ENCODE measurements at places on chromosomes 13 and 19. TPM values are rescaled to one million over a fixed set of nuclear protein-coding genes. Genes with fewer than 3 reads are reported as not detected.
A peak's percentile ranks its signal among the peaks of the same experiment; 100 is the strongest.

GRCh38 chr19:1307320-1307719 is 21.6 kb downstream of the EFNA2 start:
- DNase-seq: no peak

- no peak for DNase-seq
These were observed 22.1 kb downstream of the ARID3A start for GRCh38 chr19:947707-948539.

DNA sequence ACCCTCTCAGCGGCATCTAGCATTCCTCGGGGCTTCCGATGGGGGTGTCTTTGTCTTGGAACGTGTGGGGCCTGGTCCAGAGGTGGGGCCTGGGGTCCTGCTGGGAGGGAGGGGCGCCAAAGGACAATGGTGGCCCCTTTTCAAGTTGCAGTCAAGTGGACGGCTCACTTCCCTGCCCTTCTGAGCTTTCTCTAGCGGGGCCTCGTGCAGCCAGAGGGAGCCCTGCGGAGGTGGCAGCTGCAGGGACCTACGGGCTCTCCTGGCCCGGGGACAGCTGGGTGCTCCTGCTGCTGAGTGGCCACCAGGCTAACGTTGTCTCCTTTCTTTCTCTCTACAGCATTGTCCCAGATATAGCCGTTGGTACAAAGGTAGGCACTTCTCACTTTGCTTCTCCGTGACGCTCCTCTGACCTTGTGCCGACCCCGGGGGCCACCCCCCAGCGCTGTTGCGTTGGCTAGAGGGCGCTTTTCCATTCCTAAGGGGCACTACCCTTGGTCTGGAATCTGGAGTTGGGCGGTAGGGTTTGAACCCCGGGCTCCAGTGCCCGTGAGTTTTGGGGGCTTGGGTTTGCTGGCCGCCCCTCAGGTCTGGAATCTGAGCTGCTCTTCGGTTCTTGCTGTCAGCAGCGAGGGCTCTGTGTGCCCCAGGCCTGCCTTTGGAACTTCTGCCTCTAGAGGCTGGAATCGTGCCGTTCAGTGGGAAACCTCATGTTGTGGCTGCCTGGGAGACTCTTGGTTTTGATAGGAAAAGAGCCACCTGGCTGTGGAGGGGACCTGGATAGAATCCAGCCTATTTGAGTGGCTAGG is 2.0 kb downstream of the PTBP1 start:
- DNase-seq: no peak

GRCh38 chr19:45045671-45046353 is 7.0 kb downstream of the CLASRP start:
- DNase-seq: no peak

Gene SHISA7
- 0.23 TPM for polyA plus RNA-seq

GRCh38 chr19:8512115-8512967 is 1.6 kb downstream of the ZNF414 start:
- DNase-seq: no peak

Gene SLC46A3
- polyA plus RNA-seq: 1.5 TPM

DNA sequence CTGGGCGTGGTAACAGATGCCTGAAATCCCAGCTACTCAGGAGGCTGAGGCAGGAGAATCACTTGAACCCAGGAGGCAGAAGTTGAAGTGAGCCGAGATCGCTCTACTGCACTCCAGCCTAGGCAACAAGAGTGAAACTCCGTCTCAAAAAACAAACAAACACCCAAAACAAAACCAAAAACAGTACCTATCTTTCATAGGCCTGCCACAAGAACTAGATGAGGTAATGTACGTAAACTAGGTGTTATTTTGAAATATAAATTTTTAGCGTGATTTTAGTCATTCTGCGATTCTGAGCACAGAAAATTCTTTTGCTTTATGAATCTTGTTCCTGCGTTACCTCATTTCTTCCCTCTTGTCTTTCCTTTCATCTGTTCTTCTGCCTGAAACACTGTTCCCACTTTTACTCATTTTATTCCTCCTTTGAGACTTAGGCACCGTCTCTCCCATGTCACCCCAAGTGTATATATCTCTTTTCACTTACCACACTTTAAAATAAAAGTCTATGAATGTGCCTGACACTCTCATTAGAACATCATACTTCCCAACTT is 238.2 kb upstream of the HTR2A start:
- no peak for DNase-seq

- DNase-seq: no peak
These were observed 179.1 kb downstream of the ZNF536 start for GRCh38 chr19:30551271-30551670.

Gene ZNF429
- 26.7 TPM for polyA plus RNA-seq

Gene NCAN
- polyA plus RNA-seq: 0.09 TPM

Gene MED4
- 68.4 TPM for polyA plus RNA-seq

DNA sequence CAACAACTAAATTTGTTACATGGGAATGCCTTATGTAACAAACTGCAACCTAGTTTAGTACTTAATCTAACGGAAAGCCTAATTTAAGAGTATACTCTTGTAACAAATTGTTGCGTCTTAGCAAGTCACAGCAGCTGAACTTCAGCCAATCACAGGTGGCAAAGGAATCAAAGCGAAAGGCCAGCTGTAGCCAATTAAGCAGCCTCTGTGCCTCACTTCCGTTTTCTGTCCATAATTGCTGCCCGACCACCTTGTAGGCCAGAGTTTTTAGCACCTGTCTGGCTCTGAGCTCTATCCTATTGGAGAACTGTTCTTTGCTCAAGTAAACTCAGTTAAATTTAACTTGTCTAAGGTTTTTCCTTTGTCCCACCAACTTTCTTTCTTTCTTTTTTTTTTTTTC is 18.1 kb upstream of the HSPH1 start:
- DNase-seq: no peak

GRCh38 chr13:39417131-39417530 is 185.9 kb downstream of the LHFPL6 start:
- no peak for DNase-seq

GRCh38 chr19:1082165-1082927 is 12.8 kb downstream of the POLR2E start:
- DNase-seq: no peak

DNA sequence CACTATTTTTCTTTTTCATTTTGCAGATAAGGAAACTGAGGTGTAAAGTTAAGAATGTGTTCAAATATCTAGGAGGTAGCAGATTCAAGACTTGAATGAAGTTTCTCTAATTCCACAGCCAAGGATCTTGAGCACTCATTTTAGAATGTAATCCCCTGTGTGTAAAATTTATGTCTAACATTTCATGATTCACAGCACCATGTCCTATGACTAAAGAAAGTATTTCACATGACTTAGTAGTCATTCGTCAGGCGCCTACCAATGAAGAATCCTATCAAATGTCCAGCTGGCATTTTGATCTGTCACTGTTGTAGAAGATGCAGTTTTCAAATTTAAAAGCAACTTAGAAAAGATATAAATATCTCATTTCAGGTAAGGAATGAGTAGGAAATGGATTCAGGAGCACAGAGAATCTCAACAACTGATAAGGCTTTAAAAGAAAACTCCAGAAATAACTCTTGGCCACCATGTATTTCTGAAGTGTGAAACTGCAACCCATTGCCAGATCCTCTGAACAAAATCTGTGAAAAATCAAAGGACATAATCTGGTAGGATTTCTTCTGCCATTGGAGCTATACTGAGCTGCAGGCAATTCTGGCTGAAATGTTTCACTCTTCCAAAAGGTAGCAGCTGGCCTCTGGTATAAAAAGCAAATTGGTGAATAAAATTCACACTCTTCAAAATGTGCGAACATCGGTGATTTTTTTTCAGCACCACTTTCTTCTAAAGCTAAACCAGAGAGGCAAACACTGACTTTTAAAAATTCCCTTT is 92.2 kb downstream of the DCLK1 start:
- DNase-seq: no peak

Gene GJB2
- 0.33 TPM for polyA plus RNA-seq

Gene MUC16
- under 0.01 TPM for polyA plus RNA-seq

DNA sequence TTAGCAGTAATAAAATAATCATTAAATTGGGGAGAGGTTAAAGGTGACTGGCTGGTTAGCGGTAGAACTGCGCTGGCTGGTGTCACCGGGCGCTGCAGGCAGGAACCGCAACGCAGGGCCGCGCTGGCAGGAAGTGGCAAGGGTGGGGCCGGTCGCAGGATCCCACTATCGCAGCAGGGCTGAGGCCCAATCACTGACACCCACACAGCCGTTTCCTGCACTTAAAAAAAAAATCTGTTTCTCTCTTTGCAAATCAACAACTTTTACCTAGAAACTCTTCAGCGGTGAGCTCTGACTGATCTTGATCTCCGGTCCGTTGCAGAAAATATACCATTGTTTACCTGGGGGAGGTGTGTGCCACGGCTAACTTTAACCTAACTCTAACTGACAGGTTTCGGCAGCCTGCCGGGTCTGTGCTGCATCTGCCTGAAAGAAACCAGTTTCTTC is 46.9 kb downstream of the KLF2 start:
- no peak for DNase-seq

- no peak for DNase-seq
These were observed 32.9 kb downstream of the SERTM1 start for GRCh38 chr13:36706755-36707154.

Gene NEK5
- 6.0 TPM for polyA plus RNA-seq

GRCh38 chr13:111516712-111517640 is 196.5 kb downstream of the TEX29 start:
- no peak for DNase-seq

- no peak for DNase-seq
These were observed 747.8 kb downstream of the EFNB2 start for GRCh38 chr13:105787632-105788031.

- no peak for DNase-seq
These were observed 23.1 kb downstream of the SIAH3 start for GRCh38 chr13:45828256-45828968.

Gene VSTM2B
- polyA plus RNA-seq: not detected

- DNase-seq: no peak
These were observed 120.0 kb downstream of the ITGBL1 start for GRCh38 chr13:101572456-101572855.

DNA sequence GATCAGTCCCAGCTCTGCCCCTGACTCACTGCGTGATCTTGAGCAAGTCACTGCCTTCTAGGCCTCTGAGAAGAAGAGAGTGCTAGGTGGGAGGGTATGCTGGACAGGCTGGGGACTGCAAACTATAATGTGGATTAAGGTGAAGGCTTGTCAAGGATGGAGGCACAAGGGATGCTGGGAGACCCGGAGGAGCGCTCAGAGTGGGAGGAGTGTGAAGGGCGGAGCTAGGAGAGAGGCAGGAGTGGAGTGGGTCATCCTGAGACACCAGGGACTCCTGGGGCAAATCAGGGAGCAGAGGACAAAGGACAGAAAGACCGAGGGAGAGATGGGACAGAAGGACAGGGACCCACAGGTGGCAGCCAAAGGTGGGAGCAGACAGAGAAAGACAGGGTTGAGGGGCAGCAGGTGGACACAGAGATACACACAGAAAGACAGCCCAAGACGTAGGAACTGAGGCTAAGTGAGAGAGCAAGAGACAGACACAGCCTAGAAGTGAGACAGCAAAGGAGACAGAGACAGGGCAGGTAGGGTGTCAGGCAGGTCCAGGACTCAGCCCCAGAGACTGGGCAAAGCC is 2.6 kb downstream of the GRIK5 start:
- DNase-seq: no peak

- no peak for DNase-seq
These were observed 15.0 kb upstream of the TNFAIP8L1 start for GRCh38 chr19:4624301-4624700.

GRCh38 chr13:110984381-110984780 is 69.5 kb upstream of the ANKRD10 start:
- DNase-seq: peak; percentile 49

Gene PTBP1
- 310 TPM for polyA plus RNA-seq

Data from right lung (tissue), 10 donors.